Islet precursor cell (in vitro differentiated cells): ENCODE measurements at places on chromosomes 16 and 17.

DNA sequence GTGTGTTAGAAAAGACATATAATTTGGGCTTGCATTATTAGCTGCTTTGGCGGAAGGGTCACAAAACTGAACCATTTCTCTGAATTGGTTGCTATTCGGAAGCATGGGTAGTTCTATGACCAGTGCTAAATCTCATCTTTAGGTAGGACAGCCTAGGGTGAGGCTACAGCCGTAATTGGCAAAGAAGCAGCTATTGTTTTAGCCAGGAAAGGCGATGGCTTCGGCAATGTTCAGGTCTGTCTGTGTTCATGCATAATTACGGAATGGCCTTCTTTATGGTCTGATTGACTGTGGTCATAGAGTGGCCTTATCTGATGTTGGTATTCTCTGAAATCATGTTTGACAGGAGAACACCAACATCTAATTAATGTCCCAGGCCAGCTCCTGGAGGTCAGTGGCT is 368.4 kb upstream of the HSBP1 start:
- no peak for DNase-seq

DNA sequence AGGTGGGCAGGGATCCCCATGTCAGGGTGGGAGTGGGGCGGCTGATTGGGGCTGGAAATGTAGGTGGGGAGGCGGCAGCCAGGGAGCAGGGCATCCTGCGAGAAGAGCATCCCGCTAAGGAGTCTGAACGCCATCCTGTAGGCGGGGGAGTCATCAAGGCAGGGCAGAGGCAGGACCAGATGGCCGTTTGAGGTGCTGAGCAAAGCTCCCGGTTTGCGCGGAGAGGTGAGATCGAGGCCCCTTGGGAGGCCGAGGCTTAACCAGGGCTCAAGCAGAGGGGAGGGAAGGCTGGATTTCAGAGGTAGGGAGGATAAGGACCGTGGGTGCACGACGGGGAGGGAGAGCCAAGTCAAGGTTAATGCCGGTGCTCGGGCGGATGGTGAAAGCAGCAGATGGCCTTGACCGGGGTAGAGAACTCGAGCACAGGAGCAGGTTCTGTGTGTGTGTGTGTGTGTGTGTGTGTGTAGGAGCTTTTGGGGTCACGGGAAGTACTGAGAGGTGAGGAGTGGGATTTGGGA is 472 bp upstream of the NME2 start:
- DNase-seq = peak; percentile 79

DNA sequence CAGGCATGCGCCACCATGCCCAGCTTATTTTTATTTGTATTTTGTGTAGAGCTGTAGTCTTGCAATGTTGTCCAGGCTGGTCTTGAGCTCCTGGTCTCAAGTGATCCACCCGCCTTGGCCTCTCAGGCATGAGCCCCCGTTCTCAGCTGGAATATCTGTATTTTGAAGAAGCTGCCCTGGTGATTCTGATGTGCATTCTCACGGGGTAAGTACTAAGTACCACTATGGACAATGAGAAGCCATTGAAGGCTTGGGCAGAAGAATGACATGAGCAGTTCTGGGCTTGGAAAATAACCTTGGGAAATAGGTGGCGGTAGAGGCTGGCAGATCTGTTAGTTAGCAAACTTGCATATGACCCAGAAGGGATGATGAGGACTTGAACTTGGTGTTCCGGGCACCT is 15.6 kb upstream of the NKD1 start:
- no peak for DNase-seq

- DNase-seq = no peak
These were observed 101.6 kb downstream of the RAB11FIP4 start for GRCh38 chr17:31492880-31493655.

DNA sequence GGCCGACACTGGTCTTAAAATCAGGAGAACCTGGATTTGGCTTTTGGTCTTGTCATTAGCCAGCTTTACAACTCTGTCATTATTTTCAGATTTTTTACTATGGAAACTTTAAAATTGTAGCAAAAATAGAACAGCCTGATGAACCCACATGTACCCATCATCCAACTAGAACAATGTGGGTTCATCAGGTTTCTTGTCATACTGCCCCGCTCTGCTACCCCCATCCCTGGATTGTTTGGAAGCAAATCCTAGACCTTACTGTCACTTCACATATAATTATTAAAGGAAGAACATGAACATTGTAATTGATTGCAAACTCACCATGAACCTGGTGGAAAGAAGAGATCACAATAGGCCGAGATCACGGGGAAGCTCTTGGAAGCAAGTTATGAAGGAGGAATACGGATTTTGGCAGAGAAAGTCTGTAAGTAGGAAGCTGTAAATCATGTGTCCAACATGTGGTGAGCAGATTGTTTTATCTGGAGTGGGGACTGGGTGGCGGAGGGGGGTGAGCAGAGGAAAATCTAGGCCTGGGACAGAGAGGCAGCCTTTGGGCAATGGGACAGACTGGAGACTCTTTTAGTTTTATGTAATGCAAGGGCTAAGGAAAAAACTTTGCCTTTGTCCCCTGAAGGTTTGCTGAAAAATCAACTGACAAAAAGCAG is 67.0 kb downstream of the PITPNC1 start:
- DNase-seq = no peak

GRCh38 chr17:81607431-81607830 is 29.5 kb downstream of the NPLOC4 start:
- no peak for DNase-seq

- DNase-seq = peak; percentile 38
These were observed 25.2 kb downstream of the CD300A start for GRCh38 chr17:74491626-74492025.

- DNase-seq = no peak
These were observed 655.8 kb upstream of the EEF2KMT start for GRCh38 chr16:5753381-5753780.

GRCh38 chr16:17327664-17328335 is 143.0 kb downstream of the XYLT1 start:
- no peak for DNase-seq

GRCh38 chr17:16371742-16372141 is 9.1 kb upstream of the UBB start:
- no peak for DNase-seq

- peak; percentile 52 for DNase-seq
These were observed 18.0 kb downstream of the MPRIP start for GRCh38 chr17:17060001-17060922.

GRCh38 chr17:1999557-2000251 is 25.4 kb downstream of the RTN4RL1 start:
- DNase-seq = peak; percentile 86

- DNase-seq = peak; percentile 51
These were observed 108.5 kb downstream of the ZNF778 start for GRCh38 chr16:89325861-89326471.

DNA sequence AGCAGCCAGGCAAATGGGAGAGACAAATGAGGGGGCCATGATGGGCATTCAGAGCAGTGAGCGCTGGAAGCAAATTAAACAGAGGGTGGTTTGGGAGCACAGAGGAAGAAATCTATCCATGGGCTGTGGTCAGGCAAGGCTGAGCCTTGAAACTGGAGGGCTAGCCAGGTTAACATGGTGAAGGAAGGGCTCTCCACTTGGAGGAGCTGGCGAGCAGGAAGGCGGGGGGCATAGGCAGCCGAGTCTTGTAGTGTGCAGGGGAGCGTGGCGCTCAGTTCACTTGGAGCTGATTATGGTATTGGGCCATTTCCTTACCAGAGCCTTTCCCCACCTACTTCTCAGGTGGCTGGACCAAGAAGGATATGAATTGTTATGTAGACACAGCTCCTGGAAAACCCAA is 189.7 kb downstream of the SNX29 start:
- no peak for DNase-seq

DNA sequence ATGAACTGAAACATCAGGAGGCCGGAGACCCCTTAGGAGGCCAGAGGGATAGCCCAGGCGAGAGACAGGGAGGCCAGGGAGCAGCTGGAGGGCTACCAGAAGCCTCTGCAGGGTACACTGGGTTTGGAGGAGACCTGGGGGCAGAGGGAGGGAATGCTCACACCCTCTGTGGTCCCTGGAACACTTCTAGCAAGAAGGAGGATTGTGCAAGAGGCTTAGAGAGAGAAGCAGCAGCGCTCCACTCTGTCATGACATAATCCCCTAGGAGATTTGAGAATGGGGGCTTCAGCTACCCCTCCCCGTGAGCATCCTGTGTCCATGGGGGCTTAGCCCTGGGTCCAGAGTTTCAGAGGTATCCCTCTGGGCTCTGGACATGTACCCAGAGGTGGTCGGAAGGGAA is 15.8 kb downstream of the GPR142 start:
- DNase-seq = no peak

DNA sequence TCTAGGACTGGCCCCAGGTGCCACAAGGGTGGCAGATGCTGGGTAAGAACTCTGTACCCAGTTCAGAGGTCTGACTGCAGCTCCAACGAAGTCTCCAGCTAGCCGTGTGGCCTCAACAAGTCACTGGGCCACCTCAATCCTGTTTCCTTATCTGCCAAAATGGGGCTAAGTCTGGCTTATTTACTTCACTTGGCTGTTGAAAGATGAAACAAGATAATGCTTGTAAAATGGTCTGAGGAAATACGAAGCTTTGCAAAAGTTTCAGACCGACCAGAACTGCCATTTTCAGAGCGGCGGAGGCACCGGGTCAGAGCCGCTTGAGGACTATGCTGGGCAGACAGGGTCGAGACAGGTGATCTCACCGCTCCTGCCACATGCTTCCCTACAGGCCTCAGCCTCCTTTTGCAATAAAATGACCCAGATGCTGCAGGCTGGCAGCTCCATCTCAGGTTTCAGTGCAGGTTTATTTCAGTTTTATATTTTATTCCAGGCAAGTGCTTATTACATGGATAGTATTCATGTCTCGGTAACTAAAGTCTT is 17.2 kb downstream of the MNT start:
- no peak for DNase-seq

GRCh38 chr16:81700071-81700779 is 78.9 kb upstream of the PLCG2 start:
- no peak for DNase-seq

GRCh38 chr17:73934696-73935095 is 268.8 kb upstream of the RPL38 start:
- DNase-seq = no peak

DNA sequence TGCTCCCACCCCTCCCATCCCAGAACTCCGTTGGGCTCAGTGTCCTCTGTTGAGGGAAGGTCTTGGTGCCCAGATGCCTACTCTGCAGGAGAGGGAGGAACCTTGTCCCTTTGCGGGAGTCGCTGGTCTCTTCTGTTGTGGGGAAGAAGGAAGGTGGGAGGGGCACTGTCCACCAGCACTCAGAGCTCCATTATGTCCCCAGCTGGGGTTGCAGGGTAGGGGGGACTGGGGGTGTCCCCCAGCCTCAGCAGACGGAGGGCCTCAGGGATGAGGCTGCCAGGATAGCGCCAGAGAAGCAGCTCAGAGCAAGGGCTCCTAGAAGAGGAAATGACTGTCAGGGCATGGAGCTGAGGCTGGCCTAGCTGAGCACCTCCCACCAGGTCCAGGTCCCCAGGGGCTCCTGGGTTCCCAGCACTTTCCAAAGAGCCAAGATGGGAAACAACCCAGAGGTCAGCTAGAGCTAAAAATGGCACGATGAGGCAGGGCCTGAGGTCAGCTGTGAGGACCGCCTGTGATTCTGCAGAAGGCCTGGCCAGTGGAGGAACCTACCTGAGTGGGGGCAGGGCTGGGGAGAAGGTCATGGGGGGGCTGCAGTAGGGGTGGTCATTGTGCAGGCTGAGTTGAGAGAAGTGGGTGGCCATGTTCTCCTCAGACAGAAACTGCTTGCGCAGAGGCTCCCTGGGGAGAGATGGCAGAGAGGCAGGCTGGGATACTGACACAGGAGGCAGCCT is 893 bp downstream of the HCFC1R1 start:
- DNase-seq = no peak

DNA sequence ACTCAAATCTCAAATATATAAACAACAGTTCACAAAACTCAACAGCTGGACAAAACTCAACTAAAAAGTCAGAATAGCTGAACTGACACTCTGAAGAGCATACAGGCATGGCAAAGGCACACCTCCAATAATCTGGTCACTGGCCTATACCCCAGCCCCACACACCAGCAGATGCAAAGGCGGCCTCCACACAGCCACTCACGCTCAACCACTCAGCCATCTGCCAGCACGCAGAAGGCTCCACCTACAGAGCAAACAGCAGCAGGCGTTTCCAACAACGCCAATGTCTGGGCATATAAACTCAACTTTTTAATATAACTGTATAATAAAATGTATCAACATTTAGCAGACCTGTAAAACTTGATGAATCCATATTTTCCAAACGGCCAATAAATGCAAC is 17.2 kb downstream of the USP7 start:
- no peak for DNase-seq
